Vagina (tissue), 2 donors: ENCODE measurements at places on chromosomes 4 and X. TPM values are rescaled to one million over a fixed set of nuclear protein-coding genes. Genes with fewer than 3 reads are reported as not detected.

Gene RBM46
- total RNA-seq, result not detected

Gene UGT2B28
- not detected for total RNA-seq

Gene CSAG3
- not detected for total RNA-seq

GRCh38 chrX:132508834-132509233 lies 20.0 kb upstream of the MBNL3 start:
- no peak for DNase-seq

DNA sequence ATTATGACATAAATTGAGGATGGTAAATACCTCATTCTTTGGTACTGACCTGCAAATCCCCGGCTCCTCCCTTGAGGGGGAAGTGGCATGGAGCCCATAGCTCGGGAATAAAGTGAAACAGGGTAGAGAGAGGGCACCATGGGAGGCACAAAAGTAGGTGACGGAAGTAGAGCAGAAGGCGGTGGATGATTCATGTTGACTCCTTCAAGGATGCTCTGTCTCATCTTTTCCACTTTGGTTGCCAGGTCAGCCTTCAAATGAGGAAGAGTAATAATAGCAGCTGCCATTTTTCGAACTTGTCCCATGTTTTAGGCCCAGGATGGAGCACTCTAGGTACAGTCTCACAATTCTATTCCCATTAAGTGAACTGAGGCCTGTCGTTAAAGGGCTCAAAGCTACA lies 41.4 kb upstream of the PHF8 start:
- DNase-seq, result no peak

- DNase-seq, result no peak
Observed at GRCh38 chr4:139858436-139859205, 193.0 kb downstream of the MGST2 start.

DNA sequence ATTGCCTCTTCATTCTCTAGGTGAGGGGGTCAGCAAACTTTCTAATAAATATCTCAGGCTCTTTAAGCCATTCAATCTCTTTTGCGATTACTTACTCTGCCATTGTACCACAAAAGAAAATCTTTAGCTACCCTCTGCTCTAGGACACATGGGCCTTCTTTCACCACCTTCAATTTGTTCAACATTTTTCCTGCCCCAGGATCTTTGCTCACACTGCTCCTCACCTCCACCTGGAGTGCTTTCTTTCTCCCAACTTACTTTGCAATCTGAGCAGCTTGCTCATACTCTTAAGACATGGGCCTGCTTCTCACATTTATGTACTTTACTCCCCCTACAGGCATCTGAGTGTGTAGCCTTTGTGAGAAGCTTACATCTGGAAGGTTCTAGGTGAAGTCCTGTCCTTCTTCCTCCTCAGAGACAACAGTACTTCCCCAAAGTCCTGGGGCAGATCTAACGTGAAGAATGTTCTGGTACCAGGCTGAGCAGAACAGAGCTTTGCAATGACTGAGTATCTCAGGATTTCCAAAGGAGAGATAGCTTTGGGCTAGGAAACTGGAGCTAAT lies 55.0 kb upstream of the PRDM5 start:
- no peak for DNase-seq
